ENCODE measurements at places on chromosomes 12 and 14. TPM values are rescaled to one million over a fixed set of nuclear protein-coding genes. Genes with fewer than 3 reads are reported as not detected.

FAM90A1 gene
- 1.8 TPM for polyA plus RNA-seq

CAPZA3 gene
- polyA plus RNA-seq, result not detected

DNA sequence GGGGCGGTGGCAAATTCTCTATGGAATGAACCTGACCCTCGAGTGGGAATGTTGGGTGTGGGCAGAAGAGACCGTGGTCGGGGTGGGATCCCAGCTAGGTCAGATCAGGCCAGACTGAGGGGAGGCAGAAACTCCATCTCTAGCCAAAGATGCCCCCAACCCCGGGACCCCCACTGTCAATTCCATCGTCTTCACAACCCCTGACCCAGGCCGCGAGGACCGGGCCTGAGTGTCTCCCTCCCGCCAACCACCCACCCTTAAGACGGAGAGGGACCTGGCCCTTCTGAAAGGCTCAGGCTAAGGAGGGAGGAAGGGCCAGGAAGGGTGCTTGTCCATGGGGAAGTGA is 760 bp downstream of the PLEKHD1 start:
- DNase-seq, result no peak

DNA sequence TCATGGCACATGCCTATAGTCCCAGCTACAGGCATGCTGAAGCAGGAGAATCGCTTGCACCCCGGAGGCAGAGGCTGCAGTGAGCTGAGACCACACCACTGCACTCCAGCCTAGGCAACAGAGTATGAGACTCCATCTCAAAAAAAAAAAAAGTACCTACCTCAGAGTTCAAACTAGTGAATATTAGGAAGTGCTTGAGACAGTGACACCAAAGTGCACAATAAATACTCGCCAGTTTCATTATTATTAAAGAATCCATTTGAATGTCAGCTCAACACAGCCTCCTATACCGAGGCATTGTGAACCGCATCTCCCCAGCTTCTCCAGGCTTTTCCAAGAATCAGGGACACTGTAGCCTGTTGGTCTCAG is 5.0 kb downstream of the GAPDH start:
- DNase-seq, result no peak

DNA sequence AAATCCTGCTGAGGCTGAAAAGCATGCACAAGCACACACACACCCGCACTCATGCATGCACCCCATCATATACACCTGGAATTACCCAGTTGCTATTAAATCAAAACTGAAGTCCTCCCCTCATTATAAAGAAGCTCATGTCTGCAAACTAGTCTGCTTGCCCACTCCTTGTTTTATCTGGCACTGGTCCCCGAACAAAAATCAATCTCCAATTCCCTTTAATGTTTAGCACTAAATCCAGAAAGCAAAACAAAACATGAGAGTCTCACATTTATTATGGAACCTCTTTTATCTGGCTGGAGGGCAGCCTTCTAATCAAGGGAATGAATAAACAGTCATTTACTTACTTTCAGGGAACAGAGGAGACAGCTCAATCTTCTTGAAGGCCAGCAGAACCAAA is 1093.4 kb upstream of the FLRT2 start:
- DNase-seq, result no peak

DNA sequence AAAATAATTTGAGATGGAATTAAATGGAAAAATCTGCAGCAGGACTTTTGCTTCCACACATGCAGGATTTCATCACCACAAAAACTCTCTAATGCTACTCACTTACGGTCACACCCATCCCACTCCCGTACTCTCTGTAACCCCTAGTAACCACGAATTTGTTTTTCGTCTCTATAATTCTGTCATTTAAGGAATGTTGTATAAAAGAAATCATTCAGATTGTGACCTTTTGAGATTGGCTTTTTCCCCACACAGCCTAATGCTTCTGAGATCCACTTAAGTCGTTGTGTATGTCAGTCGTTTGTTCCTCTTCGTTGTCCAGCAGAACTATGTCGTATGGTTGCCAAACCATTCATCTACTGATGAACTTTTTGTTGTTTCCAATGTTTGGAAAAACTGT is 19.8 kb upstream of the PZP start:
- no peak for DNase-seq

DNA sequence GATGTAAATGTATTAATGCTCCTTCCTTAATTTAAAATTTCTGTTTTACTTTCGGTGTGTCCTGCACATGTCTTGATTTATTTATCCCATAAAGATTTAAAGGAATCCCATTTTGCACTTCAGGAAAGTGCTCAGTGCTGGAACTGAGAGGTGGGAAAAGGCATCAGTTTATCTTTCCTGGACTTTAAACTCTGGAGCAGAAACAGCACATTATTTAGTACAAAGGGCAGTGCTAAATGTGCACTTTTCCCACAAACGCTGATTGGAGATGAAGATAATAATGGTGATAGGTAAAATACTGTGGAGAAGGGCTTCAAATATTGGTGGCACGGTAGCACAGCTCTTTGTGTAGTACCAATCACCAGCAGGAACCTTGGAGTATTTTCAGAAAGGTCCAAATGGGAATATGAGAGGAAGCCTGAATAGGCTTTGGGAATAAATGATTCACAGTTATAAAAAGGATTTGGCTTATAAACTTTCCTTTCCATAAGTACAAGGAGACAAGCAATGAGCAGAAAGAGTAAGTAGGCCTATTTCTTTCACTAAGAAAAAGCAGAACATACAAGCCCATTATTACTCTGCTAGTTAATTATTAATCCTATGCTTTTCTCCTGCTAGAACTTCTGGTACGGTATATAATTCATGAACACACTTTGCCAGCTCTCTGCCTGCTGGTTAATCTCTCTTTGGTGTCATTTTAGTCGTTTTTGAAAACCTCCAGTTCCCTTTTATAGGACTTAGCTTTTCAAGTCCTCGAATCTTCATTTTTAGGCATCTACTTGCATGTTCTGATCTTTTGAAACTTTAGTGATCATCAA is 58.3 kb downstream of the SLC15A5 start:
- no peak for DNase-seq

All from forelimb muscle (tissue), 1 donor.